ENCODE measurements at places on chromosomes 16 and 17. TPM values are rescaled to one million over a fixed set of nuclear protein-coding genes. Genes with fewer than 3 reads are reported as not detected.

The RASL10B gene
- 2.7 TPM for total RNA-seq

The KRTAP9-4 gene
- total RNA-seq: not detected

The DNAH17 gene
- total RNA-seq: under 0.01 TPM

The KRTAP4-6 gene
- total RNA-seq: not detected

The TMEM114 gene
- not detected for total RNA-seq

- H3K4me3 ChIP-seq: no peak overlapping the region
- H3K36me3 ChIP-seq: no peaks in the 10 kb centered on the region
- H3K4me1 ChIP-seq: no peaks in the 10 kb centered on the region
These were observed 488 bp downstream of the HOXB9 start for GRCh38 chr17:48625495-48626244.

GRCh38 chr16:5906351-5906750, 808.8 kb upstream of the EEF2KMT start:
- DNase-seq: no peak
- H3K4me1 ChIP-seq: no peaks in the 10 kb centered on the region
- H3K27ac ChIP-seq: no peak overlapping the region
- no peaks in the 10 kb centered on the region for H3K36me3 ChIP-seq
- no peaks in the 10 kb centered on the region for H3K27me3 ChIP-seq

GRCh38 chr17:77963441-77963840, 4.9 kb downstream of the TNRC6C start:
- H3K4me1 ChIP-seq: peaks cover 15% of the 10 kb centered on the region
- peaks cover 28% of the 10 kb centered on the region for H3K27me3 ChIP-seq
- H3K27ac ChIP-seq: no peak overlapping the region
- H3K36me3 ChIP-seq: no peaks in the 10 kb centered on the region
- DNase-seq: peak; percentile 95

All from osteoblast (primary cell).